Mesendoderm (in vitro differentiated cells): ENCODE measurements at places on chromosomes 11 and 22.

DNA sequence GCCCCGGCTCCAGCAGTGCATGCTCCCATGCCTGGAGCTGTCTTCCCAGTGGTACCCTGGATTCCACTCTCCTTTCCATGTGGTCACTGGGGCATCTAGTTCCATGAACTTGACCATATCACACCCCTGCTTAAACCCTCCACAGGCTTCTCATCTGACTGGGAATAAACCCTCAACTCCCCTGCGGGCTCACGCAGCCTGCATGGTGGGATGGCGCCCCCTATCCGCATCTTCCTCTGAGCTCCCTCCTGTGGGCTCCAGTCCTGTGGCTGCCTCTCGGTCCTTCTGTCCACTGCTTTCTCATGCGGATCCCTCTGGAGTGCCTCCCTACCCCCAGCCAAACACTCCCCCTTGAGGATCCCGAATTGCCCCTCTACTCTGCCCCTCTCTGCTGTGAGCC is 41.4 kb upstream of the TTLL12 start:
- peaks cover 4% of the 10 kb centered on the region for H3K4me1 ChIP-seq
- no peaks in the 10 kb centered on the region for H3K27me3 ChIP-seq
- no peak overlapping the region for H3K27ac ChIP-seq
- DNase-seq = peak; percentile 74

GRCh38 chr11:22407921-22408320 is 69.7 kb downstream of the SLC17A6 start:
- H3K27me3 ChIP-seq = no peaks in the 10 kb centered on the region
- no peaks in the 10 kb centered on the region for H3K4me1 ChIP-seq
- H3K36me3 ChIP-seq = no peaks in the 10 kb centered on the region
- no peak overlapping the region for H3K27ac ChIP-seq
- peak; percentile 6 for DNase-seq
- no peak overlapping the region for H3K4me3 ChIP-seq

- H3K4me3 ChIP-seq = no peak overlapping the region
- H3K36me3 ChIP-seq = no peaks in the 10 kb centered on the region
- no peaks in the 10 kb centered on the region for H3K27me3 ChIP-seq
- H3K4me1 ChIP-seq = no peaks in the 10 kb centered on the region
Observed at GRCh38 chr22:27624705-27625104, 176.9 kb downstream of the MN1 start.

- DNase-seq = peak; percentile 88
- no peak overlapping the region for H3K4me3 ChIP-seq
- H3K27ac ChIP-seq = peak overlapping the region; percentile 34
- H3K27me3 ChIP-seq = no peaks in the 10 kb centered on the region
- no peaks in the 10 kb centered on the region for H3K36me3 ChIP-seq
Observed at GRCh38 chr22:17472932-17473331, 90.4 kb upstream of the SLC25A18 start.
